ENCODE measurements at places on chromosomes 1 and 21.

DNA sequence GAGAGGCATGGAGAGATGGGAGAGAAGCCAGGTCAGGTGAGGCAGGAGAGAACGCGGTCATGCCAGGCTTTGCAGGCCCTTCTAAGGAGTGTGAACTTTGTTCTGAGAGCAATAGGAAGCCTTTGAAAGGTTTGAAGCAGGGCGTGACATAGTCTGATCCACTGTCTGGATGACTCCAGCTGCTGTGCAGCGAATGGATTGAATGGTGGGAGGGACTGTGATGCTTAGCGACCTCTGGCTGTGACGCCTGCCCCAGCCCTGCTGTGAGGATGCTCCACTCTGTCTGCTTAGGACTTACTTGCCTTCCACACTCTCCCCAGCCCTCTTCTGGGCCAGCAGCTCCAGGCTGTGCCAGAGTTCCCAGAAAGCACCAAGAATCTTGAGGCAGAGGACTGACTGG lies 41.8 kb upstream of the POU3F1 start:
- DNase-seq, result no peak

- DNase-seq, result peak; percentile 63
These were observed 4.0 kb downstream of the S100A16 start for GRCh38 chr1:153608742-153609584.

- DNase-seq, result peak; percentile 81
These were observed 13.2 kb upstream of the EPS8L3 start for GRCh38 chr1:109776911-109777310.

- no peak for DNase-seq
These were observed 150.1 kb downstream of the CDC7 start for GRCh38 chr1:91650764-91651163.

DNA sequence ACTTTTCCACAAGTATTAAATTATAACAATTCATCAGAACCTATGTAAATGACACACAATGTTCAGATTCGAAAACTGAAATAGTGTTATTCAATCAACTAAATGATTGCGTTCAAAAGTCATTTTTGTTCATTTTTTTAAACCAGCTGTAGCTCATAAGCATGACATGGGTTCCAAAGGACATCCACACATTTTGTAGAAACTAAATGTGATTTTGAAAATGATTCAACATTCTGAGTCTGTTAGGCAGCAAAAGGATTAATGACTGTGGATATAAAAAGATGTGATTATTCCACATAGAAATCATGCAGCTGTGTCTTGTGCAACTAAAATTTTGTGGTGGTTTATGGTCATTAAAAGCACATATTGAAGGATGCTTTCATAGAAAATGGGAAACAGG lies 204.5 kb downstream of the BRINP3 start:
- no peak for DNase-seq

DNA sequence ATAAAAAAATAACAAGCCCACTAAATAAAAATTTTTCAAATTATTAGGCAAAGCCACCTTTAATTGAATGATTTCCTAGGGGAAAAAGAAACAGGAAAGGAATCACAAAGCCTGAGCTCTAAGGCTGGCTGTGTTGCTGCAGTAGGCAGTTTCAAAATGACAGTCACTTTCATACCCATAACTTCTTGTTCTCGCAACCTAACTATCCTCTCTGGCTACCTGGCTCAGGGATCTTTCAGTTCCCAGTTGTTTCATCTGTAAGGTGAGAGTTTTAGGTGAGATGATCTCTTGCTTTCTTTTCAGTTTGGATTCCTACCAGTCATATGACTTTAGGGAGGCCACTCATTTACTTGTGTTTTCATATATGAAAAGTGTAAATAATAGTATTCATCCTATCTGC lies 226.1 kb downstream of the ASTN1 start:
- DNase-seq, result no peak

GRCh38 chr1:51569284-51570062 lies 47.4 kb upstream of the OSBPL9 start:
- no peak for DNase-seq
